ENCODE measurements at places on chromosomes 4 and X.

DNA sequence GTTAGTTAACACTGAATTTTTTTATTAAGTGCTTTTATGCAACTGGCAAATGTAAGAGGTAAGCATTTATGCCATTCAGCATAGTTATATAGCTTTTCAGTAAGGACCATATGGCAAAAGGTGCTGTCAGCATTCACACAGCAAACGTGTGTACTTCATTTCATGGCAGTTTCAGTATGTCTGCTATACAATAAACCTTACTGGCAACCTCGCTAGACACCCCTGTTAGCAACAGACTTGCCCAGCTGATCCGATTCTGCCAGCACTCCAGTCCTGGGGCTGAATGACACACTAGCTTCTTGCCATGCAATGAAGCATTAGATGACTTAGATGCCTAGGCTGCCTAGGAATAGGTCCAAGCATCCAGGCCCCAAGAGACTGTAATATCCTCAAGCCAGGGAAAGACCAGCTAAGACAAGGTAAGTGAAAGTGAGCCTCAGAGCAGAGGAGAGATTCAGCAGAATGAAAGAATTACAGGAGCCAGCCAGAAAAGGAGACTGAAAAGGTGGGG lies 47.3 kb upstream of the DOCK11 start:
- DNase-seq: no peak

- DNase-seq: no peak
These were observed 80.3 kb downstream of the ARHGAP24 start for GRCh38 chr4:85555206-85555605.

DNA sequence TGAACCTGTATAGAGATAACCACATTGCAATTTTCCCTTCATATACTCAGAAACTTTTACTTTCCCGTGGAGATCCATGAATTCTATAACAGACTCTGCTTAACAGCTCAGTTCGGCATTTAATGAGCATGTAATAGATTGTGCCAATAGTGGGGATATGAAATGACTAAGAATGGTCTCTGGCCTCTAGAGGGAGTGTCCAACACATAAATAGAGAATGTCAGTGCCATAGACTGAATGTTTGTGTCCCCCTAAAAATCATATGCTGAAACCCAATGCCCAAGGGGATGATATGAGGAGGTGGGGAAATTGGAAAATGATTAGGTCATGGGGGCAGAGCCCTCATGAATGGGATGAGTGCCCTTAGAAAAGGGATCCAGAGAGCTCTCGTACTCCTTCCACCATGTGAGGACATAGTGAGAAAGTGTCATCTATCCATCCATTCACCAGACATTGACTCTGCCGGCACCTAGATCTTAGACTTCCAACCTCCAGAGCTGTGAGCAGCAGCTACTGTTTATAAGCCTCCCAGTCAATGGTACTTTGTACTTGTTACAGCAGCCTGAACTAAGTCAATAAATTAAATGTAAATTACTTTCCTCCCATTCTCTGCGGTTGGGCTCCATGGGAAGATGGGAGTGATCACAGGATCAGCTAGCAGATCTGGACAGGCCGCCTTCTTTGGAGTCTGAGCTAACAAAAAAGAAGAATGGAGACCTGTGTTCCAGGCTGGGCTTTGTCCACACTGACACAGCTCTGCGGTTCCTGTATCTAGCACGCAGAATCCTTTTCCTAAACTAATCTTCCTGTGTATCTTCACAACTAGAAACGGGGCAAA lies 28.1 kb upstream of the HPSE start:
- no peak for DNase-seq

- no peak for DNase-seq
These were observed 132.2 kb downstream of the NKX6-1 start for GRCh38 chr4:84366907-84367306.

GRCh38 chrX:132561974-132562373 lies 73.1 kb upstream of the MBNL3 start:
- no peak for DNase-seq

DNA sequence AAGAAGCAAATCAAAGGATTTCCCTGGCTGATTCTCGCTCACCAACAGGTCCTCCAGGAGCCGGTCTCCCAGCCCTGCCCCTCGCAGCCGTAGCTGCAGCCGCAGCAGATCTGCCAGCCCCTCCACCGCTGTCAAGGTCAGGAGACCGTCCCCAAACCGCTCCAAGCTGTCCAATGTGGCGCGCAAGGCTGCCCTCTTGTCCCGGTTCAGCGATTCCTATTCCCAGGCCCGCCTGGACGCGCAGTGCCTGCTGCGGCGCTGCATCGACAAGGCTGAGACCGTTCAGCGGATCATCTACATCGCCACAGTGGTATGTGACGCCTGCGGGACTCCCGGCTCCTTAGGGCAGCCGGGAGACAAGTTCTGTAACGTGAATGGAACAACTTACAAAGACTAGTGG lies 25.6 kb downstream of the SPATA18 start:
- no peak for DNase-seq

- DNase-seq: no peak
These were observed 732 bp upstream of the ADRA2C start for GRCh38 chr4:3765271-3766035.

DNA sequence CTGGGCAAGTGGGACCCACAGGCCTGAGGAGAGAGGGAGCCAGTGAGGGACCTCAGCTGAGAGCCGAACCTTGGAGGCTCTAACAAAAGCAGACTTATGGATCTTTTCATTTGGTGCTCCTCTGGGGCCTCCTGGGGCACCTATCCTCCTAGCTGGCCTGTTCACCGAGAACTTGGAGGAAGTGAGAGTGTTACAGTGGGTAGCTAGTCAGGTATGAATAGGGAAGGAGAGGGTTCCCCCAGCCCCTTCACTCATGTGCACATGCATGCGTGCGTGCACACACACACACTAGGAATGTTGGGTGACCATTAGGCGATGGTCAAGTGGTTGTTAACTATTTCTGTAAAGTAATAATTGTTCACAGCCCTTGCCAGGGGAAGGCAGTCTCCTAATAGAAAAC lies 18.6 kb upstream of the TMEM185A start:
- DNase-seq: no peak

- no peak for DNase-seq
These were observed 218.2 kb downstream of the GRID2 start for GRCh38 chr4:92521941-92522340.

GRCh38 chr4:1418494-1419285 lies 12.4 kb upstream of the NKX1-1 start:
- no peak for DNase-seq

GRCh38 chr4:88737307-88737941 lies 39.8 kb upstream of the NAP1L5 start:
- no peak for DNase-seq

- DNase-seq: no peak
These were observed 17.3 kb upstream of the CCDC149 start for GRCh38 chr4:24930151-24930550.

DNA sequence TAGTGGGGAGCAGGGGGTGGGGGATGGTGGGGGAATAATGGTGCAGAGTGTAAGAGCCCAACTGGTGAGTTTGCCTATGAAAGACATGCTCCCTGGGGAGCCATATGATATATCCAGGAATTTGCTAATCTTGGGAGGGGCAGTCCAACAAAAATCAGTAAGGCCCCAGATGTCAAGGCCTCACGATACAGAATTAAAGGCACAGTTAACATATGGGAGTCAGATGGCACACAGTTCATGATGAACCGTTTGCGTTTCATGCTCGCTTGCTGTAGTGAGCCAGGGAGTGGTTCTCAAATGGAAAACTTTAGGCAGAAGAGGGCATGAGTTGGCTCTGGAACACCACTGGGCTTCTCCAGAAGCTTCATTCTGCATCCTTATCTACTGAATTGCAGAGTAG lies 33.9 kb upstream of the VCX2 start:
- no peak for DNase-seq

DNA sequence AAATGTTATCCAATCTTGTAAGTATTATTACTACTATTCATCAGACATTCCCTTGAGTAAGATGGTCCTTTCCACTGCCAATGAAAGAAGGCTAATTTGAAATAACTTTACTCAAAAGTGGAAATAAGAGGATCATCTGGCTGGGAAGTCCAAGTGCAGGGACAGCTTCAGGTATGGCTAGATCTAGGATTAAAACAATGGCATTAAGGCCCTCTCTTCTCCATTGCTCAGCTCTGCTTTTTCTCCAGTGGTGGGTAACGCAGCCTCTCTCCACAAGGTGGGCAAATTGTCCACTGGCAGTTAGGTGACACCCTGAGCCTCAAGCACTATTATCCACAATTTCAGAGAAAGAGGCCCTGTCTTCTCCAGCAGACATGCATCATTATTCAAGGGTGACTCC lies 66.7 kb upstream of the PGM2 start:
- DNase-seq: no peak

DNA sequence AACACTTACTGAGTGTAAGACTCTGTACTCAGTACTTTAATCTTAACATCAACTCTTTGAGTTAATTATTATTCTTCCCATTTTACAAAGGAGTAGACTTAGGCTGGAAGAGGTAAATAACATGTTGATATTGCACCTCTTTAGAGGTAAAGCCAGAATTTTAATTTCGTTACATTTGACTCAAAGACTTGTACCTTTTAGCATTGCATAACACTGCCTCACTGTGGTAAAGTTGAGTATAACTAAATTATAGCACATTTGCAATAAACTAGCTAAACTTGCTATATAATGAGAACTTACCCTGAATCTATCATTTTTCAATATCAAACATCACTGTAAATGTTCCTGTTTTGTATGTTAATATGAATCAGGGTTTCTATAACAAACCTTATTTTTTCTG lies 218.5 kb downstream of the PRR32 start:
- no peak for DNase-seq

DNA sequence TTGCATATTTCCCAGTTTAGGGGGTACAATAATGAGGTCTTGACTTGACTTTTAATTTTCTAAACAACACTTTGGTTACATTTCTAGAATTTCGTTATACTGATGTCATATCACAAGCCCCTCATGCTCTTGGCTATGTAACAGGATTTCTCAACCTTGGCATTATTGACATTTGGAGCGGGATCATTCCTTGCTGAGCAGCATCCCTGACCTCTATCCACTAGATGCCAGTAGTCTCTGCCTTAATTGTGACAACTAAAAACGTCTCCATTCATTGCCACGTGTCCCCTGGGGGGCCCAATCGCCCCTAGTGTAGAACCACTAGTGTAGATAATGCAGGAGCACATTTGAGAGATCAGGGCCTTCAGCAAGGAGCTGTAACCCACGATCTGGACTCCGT lies 234.2 kb upstream of the MID1 start:
- DNase-seq: no peak

GRCh38 chrX:44433556-44433955 lies 90.1 kb upstream of the EFHC2 start:
- DNase-seq: no peak

DNA sequence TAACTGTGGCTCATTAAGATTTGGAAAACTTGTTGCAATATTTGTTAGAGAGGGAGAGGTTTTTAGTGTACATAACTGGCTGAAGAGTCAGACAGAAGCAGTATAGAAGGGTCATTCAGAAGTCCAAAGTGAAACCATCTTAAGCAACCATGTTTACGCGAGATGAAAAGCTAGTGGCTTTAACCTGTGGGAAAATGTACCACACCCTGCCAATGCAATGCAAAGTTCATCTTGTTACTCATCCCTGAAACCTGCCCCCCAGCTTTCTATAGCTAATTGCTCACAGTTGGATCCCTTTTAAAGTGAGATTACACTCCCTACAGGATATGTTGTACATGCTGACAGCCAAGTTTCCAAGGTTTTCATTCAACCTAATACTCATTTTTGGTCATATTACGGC lies 96.7 kb upstream of the RAPGEF2 start:
- no peak for DNase-seq

- DNase-seq: no peak
These were observed 39.9 kb downstream of the HS6ST2 start for GRCh38 chrX:132918523-132918922.

GRCh38 chrX:48468247-48468671 lies 1.8 kb downstream of the SLC38A5 start:
- no peak for DNase-seq

DNA sequence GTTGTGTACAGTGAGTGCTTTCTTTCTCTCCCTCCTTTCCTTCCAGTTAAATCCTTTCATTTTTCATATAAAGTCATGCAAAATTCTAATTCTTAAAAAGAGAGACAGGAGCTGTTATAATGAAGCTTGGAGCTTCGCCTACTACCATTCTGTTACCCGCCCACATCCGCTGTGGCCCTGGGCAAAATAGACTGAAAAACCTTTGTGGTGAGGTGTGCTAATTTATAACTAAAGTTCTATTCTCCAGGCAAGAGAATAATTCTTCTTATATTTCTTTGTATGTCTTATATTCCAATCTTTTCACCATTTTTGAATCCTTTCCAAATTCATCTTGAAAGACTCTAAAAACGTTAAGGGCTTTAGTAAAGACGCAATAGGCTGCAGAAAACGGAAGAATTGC lies 7.0 kb downstream of the QRFPR start:
- DNase-seq: no peak

DNA sequence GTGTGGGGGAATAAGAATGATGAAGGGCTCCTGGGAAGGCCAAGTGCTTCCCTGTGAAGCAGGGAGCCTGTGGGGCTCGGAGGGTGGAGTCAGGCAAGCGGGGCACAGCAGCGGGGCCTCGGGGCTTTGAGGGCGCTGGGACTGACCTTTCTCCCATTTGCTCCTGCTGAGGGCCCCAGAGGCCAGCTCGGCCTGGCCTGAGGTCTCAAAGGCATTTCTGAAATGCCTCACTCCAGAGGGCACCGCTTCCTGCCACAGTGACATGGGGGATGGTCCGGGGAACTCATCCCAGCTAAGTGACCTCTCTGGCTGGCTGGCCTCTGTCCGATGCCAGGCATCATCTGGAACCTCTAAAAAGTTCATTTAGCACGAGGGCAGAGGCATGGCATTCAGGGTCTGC lies 98.8 kb upstream of the STX18 start:
- DNase-seq: no peak

GRCh38 chrX:29478336-29479069 lies 736.9 kb upstream of the MAGEB2 start:
- DNase-seq: no peak

- no peak for DNase-seq
These were observed 352.9 kb downstream of the RAPGEF2 start for GRCh38 chr4:159455675-159456237.

DNA sequence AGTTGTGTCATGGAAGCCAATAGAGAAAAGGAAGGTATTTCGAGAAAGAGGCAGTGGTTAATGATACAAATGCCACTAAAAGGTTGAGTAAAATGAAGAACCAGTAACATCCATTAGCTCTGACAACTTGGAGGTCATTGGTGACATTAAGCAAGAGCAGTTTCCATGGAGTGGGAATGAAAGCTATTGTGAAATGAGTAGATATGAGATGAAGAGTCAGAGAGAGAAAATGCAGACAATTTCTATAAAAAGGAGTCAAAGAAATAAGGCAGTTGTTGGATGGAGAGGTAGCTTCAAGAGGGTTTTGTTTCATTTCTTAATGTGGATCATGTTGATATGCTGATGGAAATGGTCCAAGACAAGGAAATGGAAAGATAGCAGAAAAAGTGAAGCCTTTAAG lies 9.6 kb upstream of the AMTN start:
- DNase-seq: no peak

DNA sequence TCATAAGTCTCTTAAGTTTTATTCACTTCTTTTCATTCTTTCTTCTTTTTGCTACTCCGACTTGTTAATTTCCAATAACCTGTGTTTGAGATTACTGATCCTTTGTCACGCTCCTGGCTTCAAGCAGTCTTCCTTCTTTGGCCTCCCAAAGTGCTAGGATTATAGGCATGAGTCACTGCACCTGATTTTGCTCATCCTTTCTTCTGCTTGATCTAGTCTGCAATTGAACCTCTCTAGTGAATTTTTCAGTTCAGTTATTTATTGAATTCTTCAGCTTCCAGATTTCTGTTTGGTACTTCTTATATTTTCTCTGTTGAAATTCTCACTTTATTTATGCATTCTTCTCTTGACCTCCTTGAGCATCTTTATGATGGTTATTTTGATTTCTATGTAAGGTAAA lies 38.6 kb upstream of the SYTL5 start:
- DNase-seq: no peak

- DNase-seq: no peak
These were observed 50.0 kb downstream of the HOPX start for GRCh38 chr4:56630876-56631666.
